ENCODE measurements at places on chromosomes 12 and 14.
A peak's percentile ranks its signal among the peaks of the same experiment; 100 is the strongest.

- peak; percentile 56 for DNase-seq
These were observed 36.8 kb upstream of the TUBA1A start for GRCh38 chr12:49225576-49226166.

DNA sequence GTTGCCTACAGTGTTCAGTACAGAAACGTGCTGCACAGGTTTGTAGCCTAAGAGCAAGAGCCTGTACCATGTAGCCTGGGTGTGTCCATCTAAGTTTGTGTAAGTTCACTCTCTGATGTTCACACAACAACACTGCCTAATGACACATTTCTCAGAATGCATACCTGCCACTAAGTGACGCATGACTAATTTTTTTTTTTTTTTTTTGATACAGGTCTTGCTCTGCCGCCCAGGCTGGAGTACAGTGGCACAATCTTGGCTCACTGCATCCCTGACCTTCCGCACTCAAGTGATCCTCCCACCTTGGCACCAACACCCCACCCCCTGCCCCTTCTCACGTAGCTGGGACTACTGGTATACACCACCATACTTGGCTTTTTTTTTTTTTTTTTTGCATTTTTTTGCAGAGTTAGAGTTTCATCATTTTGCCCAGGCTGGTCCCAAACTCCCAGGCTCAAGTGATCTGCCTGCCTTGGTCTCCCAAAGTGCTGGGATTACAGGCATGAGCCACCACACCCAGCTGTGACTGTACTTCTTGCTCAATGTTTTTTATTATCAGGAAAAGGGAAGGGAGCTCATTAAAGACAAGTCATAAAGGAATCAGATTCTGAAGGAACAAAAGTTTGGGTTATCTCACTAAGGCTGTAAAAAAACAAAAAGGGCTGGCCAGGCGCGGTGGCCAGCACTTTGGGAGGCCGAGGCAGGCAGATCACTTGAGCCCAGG, 10.0 kb upstream of the CDC42BPB start:
- DNase-seq = peak; percentile 31

DNA sequence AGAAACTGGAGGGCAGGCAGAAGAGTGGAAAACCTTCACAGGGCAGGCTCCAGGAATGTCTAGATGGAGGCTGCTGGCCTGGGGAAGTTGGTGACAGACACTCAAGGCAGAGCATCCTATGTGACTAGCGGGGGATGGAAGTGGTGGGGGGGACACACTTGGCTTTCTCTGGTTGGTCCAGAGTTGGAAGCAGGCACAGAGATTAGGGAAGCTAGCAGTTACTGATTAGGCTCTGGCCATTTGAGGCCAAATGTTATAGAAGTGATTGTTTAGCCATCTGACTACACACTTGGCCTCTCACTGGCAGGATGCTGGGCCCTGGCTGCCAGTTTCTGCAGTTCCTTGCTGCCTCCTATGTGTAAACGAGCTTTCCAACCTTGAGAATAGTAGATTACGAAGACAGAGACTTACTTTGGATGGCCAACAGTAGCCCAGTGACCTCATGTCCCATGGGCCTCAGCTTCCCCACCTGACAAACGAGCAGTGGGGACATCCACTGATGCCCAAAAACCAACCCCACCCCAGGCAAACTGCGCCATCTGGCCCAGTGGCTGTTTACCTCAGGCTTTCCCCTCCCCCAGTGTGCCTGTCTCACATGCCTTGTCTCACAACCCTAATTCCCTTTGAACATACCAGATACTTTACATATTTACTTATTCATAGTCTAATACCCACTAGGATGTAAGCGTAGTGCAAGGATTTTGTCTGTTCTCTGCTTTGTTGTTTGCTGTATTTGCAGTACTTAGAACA, 102.7 kb downstream of the PAPLN start:
- no peak for DNase-seq

DNA sequence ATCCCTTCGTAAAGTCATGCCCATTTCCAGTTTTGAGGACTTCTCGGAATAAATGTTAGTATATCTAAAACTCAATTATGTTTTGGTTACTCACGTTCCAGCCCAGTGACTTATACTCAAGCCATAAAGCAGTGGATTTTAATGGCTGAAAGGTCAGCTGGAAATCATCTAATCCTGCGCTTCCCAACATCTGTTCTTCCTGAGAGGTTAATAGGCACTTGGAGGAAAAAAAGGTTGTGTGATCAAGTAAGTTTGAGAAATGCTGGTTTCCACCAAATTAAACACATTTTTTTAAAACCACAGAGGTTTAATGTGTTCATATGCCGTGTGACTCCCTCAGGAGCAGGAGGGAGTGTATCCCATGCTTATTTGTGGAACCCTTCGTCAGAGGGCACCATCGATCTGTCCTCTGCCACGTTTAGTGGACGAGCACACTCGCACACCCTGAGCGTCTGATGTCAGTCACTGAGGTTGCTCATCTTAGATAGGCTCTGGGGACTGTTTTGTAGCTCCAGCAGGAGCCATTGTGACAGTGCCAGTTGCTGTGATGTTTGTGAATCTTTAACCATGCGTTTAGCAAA, 41.4 kb downstream of the FBXL14 start:
- peak; percentile 77 for DNase-seq

- peak; percentile 91 for DNase-seq
These were observed 9.0 kb downstream of the ASIC1 start for GRCh38 chr12:50066402-50066801.

DNA sequence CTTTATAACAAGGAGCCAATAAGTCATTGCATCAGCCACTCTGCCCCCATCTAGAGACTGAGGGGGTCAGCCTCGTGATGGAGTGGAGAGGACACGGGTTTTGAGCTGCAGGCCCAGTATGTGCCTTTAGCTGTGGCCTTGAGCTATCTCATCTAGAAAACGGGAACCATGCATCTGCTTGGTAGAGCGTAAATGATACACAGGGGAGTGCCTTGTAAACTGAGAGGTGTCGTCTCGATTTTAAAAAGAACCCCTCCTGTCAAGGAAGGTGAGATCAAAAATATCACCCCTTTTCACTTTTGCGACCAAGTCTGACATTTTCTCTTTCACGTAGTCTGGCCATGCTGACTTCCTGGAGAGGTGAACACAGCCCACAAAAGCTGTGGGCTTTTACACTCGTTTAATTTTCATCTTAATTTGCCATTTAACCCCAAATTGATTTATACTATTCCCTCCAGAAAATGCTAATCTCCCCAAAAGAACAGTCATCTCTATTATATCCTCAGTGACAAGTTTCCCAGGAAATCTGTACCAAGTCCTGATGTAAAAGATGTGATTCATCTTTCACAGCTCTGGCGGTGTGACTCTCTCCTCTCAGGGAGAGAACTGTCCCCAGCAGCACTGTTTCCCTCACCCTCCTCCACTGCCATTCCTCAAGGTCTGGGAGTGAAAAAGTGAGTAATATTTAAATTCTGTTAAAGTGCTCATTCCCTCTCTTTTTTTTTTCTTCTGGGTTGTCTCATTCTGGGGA, 30.6 kb downstream of the VCPKMT start:
- DNase-seq = peak; percentile 71

GRCh38 chr12:14201291-14201690, 164.2 kb upstream of the ATF7IP start:
- DNase-seq = no peak

DNA sequence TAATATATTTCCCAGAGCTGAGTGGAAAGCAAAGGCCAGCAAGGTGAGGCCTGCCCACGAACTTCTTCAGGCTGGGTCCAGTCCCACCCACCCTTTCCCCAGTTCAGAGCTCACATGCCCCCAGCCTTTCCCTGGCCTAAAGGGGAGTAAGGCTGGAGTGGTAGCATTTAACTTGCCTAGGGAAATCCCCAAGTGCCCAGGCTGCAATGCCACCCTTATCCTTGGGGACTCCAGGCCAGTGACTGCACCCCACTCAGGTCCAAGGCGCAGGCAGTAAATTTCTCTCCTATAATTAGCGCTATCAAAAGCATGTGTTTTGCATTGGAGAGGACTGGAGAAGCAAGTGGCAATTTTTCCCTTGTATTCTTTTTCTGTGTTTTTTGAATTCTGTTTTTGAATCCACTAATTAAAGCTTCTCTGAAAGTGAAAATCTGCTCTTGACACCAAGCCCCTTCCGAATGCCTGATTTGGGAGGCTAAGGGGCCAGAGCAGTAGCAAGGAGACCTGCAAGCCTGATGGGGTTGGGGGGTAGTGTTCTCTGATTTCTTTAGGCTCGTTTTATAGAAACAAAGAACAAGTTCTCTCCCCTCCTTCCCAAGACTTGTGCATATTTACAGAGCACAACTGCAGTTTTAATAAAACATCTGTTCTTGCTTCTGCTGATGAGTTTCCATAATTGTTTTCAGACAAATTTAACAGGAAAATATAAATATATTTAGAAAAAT, 3.5 kb upstream of the HOXC6 start:
- no peak for DNase-seq

DNA sequence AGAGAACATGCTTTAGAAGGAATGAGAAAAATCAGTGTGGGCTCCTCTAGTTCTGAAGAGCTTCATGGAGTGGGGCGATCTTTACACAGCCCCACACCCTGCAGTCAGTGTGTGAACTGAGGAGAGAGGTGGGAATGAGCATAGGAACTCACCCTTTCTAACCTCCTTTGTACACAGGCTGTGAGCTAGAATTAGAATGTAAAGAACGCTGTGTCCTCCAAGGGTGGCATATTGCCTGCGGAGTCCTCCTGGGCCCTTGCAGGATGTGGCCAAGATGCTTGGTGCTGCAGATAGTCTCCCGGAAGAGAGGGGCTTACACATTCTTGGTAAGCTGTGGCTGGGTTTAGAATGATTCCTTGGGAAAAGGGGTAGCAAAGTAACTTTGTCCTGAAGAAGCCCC, 43.9 kb downstream of the NINJ2 start:
- no peak for DNase-seq

- no peak for DNase-seq
These were observed 51.4 kb downstream of the FBXW8 start for GRCh38 chr12:116962197-116962596.

DNA sequence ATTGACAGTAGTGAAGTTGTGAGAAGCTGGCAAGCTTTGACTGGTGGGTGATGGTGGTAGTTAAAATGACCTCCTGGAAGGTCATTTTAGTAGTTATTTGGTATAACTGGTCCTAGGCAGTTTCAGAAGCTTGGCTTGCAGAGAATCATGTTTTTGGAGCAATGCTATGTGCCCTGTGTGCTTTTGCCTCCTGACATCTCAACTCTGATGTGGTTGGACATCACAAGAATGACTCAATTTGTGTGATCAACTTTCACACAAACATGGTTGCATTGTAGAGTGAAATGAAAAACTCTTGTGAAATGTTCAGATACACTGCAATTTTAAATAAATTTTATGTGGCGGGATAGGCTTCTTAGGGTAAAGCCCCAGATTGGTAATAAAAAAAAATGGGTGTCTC, 8.3 kb upstream of the ABCD2 start:
- DNase-seq = no peak

DNA sequence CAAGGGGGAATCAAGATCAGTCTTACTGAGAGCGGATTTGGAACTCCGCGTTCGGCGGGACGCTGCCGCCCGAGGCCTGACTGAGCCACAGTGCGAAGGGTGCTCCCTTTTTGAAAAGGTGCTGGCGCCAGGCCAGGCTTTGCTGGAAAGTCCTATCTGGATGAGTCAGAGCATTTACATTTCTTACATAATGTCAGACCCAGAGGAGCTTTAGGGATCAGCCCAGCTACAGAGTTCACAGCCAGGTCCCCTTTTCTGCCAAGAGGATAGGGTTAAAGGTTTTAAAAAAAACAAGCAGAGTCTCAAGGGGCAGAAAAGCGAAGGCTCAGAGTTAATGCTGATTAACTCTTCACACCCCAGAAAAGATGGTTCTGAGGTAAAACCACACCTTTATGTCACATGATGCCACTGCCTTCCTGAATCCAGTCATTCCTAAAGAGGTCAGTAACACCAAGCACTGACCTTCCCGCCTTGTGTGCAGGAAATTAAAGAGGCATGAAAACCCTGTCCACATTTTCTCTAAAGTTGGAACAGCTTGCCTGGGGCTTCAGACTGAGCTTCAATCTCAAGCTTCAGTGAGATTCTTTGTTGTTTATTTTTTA, 11.7 kb upstream of the FBXL14 start:
- peak; percentile 88 for DNase-seq

GRCh38 chr14:71539650-71540285, 392.5 kb upstream of the RGS6 start:
- DNase-seq = peak; percentile 66

GRCh38 chr12:113055594-113056380, 743 bp upstream of the DTX1 start:
- DNase-seq = no peak

- no peak for DNase-seq
These were observed 3.4 kb upstream of the RNASE8 start for GRCh38 chr14:21054123-21054767.

- no peak for DNase-seq
These were observed 2.9 kb downstream of the PAX9 start for GRCh38 chr14:36664322-36665193.

DNA sequence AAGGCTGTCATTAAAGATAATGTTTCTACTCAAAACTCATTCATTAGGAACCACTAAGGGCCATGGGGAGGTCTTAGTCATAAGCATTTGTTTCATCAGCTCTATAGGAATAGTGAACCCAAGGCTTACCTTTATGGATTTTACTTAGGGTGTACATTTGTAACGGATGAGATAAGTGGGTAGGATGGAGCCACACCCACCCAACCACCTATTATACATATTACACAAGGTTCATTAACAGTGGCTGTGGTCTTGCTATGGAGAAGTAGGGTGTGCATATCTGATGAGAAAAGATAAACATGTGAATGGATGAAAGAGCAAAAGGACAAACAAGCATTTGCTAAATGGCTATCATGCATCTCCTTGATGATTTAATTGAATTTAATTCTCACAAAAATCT, 39.6 kb upstream of the ITPR2 start:
- no peak for DNase-seq

- no peak for DNase-seq
These were observed 126.0 kb upstream of the COCH start for GRCh38 chr14:30748343-30748742.

GRCh38 chr12:90989686-90990111, 15.1 kb downstream of the EPYC start:
- DNase-seq = peak; percentile 45

DNA sequence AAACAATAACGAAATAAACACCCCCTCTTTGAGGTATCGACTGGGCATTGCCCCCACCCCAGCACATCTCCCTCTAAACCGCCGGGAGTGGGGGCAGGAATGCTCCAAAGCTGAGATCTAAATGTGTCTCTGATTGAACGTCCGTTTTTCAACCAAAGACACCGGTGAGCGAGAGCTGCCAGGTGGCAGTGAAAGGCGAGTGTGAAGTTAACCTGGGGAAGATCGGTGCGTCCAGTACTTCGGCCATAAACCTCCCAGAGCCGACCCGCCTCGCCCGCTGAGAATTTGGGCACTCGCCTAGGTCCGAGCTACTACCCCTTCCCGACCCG, 625 bp downstream of the ANGEL1 start:
- DNase-seq = no peak

DNA sequence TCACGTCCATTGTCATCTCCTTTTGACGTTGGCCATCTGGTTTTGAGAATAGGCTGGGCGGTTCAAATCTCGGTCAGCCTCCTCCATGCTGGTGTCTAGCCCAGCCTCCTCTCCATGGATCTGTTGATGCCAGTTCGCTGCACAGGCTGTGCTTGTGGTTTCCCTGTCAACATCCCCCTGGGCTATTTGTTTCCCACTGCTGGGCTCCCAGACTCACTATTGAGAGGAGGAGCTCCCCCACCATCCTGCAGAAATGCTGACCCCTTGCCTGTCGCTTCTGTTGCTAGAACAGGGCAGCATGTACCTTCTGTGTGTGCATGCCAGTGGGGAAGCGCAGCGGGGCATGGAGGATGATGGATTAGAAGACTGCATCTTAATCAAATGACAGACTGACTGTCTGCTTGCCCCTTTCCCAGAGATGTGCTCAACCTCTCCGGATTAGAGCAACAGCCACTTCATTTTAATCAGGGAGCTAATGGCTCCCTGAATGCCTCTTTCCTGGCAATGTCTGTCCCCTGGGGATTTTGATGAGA, 170.5 kb downstream of the TSPAN9 start:
- no peak for DNase-seq

- peak; percentile 44 for DNase-seq
These were observed 910 bp upstream of the SRP54 start for GRCh38 chr14:34981743-34982420.

Data from fibroblast of upper back skin (primary cell).